Left lung (tissue), 14 donors: ENCODE measurements at places on chromosomes 4 and X. TPM values are rescaled to one million over a fixed set of nuclear protein-coding genes. Genes with fewer than 3 reads are reported as not detected.

GRCh38 chrX:20284992-20285391 lies 18.3 kb upstream of the RPS6KA3 start:
- no peak overlapping the region for H3K27ac ChIP-seq
- DNase-seq, result no peak
- H3K4me3 ChIP-seq, result no peak overlapping the region
- no peaks in the 10 kb centered on the region for H3K36me3 ChIP-seq

DNA sequence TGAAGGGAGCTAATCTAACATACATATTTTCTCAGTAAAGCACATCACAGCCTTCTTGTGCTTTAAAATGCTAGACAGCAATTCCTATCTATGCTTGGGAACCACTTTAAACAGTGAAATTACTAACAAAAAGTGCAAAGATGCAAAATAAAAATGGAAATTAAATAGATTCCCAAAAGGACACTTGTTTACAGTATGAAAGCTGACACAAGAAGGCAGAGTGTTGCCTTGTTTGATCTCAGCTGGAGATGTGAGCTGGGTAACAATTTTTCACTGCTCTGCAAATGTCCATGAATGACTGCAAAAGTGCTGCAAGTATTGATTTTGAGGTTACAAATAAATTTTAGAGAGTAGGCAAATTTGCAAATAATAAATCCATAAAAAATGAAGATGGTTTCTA lies 22.3 kb downstream of the GRIA2 start:
- no peaks in the 10 kb centered on the region for H3K36me3 ChIP-seq
- no peaks in the 10 kb centered on the region for H3K27me3 ChIP-seq
- DNase-seq, result no peak
- no peak overlapping the region for H3K27ac ChIP-seq
- no peaks in the 10 kb centered on the region for H3K4me1 ChIP-seq

GRCh38 chr4:46505131-46505530 lies 115.2 kb upstream of the GABRA2 start:
- no peaks in the 10 kb centered on the region for H3K27me3 ChIP-seq
- H3K36me3 ChIP-seq, result no peaks in the 10 kb centered on the region

GRCh38 chr4:128292349-128292748 lies 4.7 kb upstream of the PGRMC2 start:
- no peak overlapping the region for H3K27ac ChIP-seq
- H3K27me3 ChIP-seq, result no peaks in the 10 kb centered on the region
- no peaks in the 10 kb centered on the region for H3K36me3 ChIP-seq
- H3K4me3 ChIP-seq, result no peak overlapping the region
- no peak for DNase-seq

GRCh38 chr4:20926529-20926928 lies 226.3 kb downstream of the PACRGL start:
- H3K36me3 ChIP-seq, result no peaks in the 10 kb centered on the region
- DNase-seq, result no peak
- H3K4me3 ChIP-seq, result no peak overlapping the region
- H3K27me3 ChIP-seq, result no peaks in the 10 kb centered on the region
- H3K27ac ChIP-seq, result no peak overlapping the region

- no peaks in the 10 kb centered on the region for H3K36me3 ChIP-seq
- H3K4me1 ChIP-seq, result no peaks in the 10 kb centered on the region
- H3K27ac ChIP-seq, result no peak overlapping the region
- H3K27me3 ChIP-seq, result no peaks in the 10 kb centered on the region
- H3K4me3 ChIP-seq, result no peak overlapping the region
- DNase-seq, result no peak
Observed at GRCh38 chr4:7763788-7764187, 175.9 kb downstream of the AFAP1 start.

- H3K27ac ChIP-seq, result no peak overlapping the region
- DNase-seq, result no peak
- H3K36me3 ChIP-seq, result peaks cover 7% of the 10 kb centered on the region
Observed at GRCh38 chr4:40099010-40099409, 42.4 kb downstream of the N4BP2 start.

DNA sequence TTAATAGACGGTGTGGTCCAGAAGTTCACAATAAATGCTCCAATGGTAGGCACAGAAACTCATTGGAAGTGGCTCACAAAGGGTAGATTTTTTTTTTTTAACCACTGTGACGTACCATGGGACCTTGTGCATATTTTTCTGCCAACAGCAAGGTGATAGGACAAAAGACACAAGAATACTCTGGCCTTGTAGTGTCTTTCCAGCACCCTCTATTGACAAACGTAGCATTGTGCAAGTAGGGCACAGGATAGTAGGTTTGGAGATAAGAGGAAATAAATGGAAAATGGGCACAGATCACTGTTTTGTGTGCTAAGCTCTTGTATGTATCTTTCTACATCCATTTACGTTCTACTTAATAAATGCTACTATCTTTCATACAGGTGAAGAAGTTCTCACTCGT lies 2054.9 kb downstream of the PCDH7 start:
- H3K27ac ChIP-seq, result no peak overlapping the region
- no peaks in the 10 kb centered on the region for H3K36me3 ChIP-seq
- no peak overlapping the region for H3K4me3 ChIP-seq
- no peaks in the 10 kb centered on the region for H3K27me3 ChIP-seq

GRCh38 chrX:31319586-31319985 lies 247.7 kb upstream of the FTHL17 start:
- H3K27me3 ChIP-seq, result no peaks in the 10 kb centered on the region
- no peaks in the 10 kb centered on the region for H3K36me3 ChIP-seq
- no peak for DNase-seq

- no peaks in the 10 kb centered on the region for H3K27me3 ChIP-seq
- H3K27ac ChIP-seq, result no peak overlapping the region
- H3K4me3 ChIP-seq, result no peak overlapping the region
- H3K36me3 ChIP-seq, result no peaks in the 10 kb centered on the region
Observed at GRCh38 chr4:110119880-110120279, 78.5 kb downstream of the ELOVL6 start.

DNA sequence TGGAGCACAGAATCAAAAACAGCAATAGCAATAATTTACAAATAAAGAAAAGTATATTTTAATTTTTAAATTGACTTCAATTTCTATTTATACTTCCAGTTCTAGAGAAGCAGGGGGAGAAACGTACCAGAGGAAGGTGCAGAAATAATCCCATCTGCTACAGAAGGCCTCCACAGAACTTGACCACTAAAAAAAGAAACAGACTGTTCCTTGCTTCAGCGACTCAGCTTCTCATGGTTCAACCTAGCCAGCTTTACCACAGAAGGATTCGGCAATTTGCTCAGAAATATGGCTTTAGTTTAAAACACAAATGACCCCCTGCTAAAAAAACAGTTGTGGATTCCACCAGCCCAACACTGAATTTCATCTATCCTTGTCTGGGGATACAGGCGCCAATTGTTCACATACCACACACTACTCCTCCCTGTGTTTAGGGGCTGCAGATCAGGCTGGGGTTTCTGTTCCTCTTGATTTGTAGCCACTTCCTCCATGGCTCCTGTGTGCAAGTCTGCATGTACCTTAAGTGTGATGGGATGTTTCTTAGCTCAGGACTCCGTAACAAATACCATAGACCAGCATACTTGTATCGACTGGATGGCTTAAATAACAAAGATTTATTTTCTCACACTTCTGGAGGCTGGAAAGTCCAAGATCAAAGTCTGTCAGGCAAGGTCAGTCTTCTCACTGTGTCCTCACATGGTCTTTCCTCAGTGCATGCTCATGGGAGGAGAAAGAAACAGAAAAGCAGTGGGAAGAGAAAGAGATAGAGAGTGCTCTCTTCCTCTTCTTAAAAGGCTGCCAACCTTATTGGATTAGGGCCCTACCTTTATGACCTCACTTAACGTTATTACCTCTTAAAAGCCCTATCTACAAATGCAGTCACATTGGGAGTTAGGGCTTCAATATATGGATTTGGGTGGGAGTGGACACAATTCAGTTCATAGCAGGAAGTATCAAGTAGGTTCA lies 79.1 kb downstream of the AMOT start:
- H3K36me3 ChIP-seq, result no peaks in the 10 kb centered on the region
- H3K4me3 ChIP-seq, result no peak overlapping the region
- no peaks in the 10 kb centered on the region for H3K27me3 ChIP-seq
- DNase-seq, result no peak
- no peak overlapping the region for H3K27ac ChIP-seq
- H3K4me1 ChIP-seq, result no peaks in the 10 kb centered on the region

GRCh38 chr4:128347930-128348660 lies 60.5 kb upstream of the PGRMC2 start:
- no peak for DNase-seq
- no peaks in the 10 kb centered on the region for H3K4me1 ChIP-seq
- no peak overlapping the region for H3K4me3 ChIP-seq
- no peak overlapping the region for H3K27ac ChIP-seq
- no peaks in the 10 kb centered on the region for H3K36me3 ChIP-seq

GRCh38 chr4:182105416-182105815 lies 137.8 kb upstream of the TENM3 start:
- no peaks in the 10 kb centered on the region for H3K4me1 ChIP-seq
- no peaks in the 10 kb centered on the region for H3K27me3 ChIP-seq
- no peak overlapping the region for H3K27ac ChIP-seq
- H3K36me3 ChIP-seq, result no peaks in the 10 kb centered on the region

GRCh38 chr4:3111461-3111860 lies 37.0 kb downstream of the HTT start:
- no peaks in the 10 kb centered on the region for H3K27me3 ChIP-seq
- H3K27ac ChIP-seq, result no peak overlapping the region
- no peak for DNase-seq
- peaks cover 30% of the 10 kb centered on the region for H3K4me1 ChIP-seq

DNA sequence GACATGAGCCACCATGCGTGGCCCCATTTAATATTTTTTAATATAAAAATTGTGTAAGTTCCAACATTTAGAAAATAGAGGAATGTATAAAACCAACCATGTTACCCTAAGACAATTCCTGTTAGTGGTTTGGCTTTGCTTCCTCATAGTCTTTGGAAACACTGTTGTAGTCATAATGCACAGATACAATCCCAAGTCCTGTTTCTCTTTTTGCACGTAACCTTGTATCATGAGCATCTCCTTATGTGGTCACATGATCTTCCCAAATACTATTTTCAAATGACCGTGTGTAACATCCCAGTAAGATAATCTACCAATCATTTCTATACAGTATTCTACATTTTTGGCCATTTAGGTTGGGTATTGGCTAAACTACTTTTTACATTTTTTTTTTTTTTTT lies 13.9 kb upstream of the RHOH start:
- no peak for DNase-seq
- H3K36me3 ChIP-seq, result no peaks in the 10 kb centered on the region
- H3K27me3 ChIP-seq, result no peaks in the 10 kb centered on the region
- H3K4me1 ChIP-seq, result no peaks in the 10 kb centered on the region

GRCh38 chr4:38166768-38167167 lies 206.6 kb downstream of the PTTG2 start:
- no peaks in the 10 kb centered on the region for H3K27me3 ChIP-seq
- no peak for DNase-seq
- H3K4me1 ChIP-seq, result no peaks in the 10 kb centered on the region
- no peaks in the 10 kb centered on the region for H3K36me3 ChIP-seq
- H3K27ac ChIP-seq, result no peak overlapping the region

- no peaks in the 10 kb centered on the region for H3K4me1 ChIP-seq
- no peak overlapping the region for H3K27ac ChIP-seq
- no peaks in the 10 kb centered on the region for H3K36me3 ChIP-seq
- H3K27me3 ChIP-seq, result peaks cover 24% of the 10 kb centered on the region
- no peak overlapping the region for H3K4me3 ChIP-seq
Observed at GRCh38 chr4:169774466-169775445, 17.0 kb upstream of the HPF1 start.

GRCh38 chr4:121353213-121353612 lies 27.6 kb downstream of the QRFPR start:
- no peaks in the 10 kb centered on the region for H3K4me1 ChIP-seq
- no peak for DNase-seq
- H3K36me3 ChIP-seq, result no peaks in the 10 kb centered on the region
- no peaks in the 10 kb centered on the region for H3K27me3 ChIP-seq
- no peak overlapping the region for H3K4me3 ChIP-seq

- H3K27me3 ChIP-seq, result no peaks in the 10 kb centered on the region
- H3K4me3 ChIP-seq, result no peak overlapping the region
- no peak for DNase-seq
- no peaks in the 10 kb centered on the region for H3K4me1 ChIP-seq
Observed at GRCh38 chrX:10076765-10077164, 80.0 kb upstream of the CLCN4 start.

PNMA3 gene
- total RNA-seq, result 0.13 TPM

CCNB3 gene
- total RNA-seq, result 0.58 TPM

ARHGEF6 gene
- 18.0 TPM for total RNA-seq

XK gene
- total RNA-seq, result 2.9 TPM

PGAM4 gene
- not detected for total RNA-seq

PPP4R3C gene
- not detected for total RNA-seq

F9 gene
- not detected for total RNA-seq

PARM1 gene
- total RNA-seq, result 60.2 TPM

ENOX2 gene
- 13.4 TPM for total RNA-seq

TBX22 gene
- total RNA-seq, result not detected
